T-helper 22 cell (primary cell): ENCODE measurements at places on chromosomes 7 and 10.

DNA sequence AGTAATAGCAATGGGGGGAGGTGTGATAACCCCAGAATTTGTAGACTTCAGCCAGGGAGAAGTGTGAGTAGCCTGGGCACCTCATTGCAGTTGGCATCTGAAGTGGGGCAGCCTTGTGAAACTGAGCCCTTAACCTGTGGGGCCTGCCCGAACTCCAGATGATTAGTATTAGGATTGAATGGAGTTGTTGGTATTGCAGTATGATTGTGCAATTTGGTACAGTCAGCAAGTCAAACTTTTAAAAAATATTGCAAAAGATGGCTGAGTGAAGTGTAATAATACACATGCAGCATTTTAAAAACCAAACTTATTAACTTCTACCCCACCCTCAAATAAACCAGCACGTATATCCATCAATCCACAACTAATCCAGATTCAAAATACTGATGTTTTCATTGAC lies 9.3 kb downstream of the RBM33 start:
- no peak for DNase-seq

DNA sequence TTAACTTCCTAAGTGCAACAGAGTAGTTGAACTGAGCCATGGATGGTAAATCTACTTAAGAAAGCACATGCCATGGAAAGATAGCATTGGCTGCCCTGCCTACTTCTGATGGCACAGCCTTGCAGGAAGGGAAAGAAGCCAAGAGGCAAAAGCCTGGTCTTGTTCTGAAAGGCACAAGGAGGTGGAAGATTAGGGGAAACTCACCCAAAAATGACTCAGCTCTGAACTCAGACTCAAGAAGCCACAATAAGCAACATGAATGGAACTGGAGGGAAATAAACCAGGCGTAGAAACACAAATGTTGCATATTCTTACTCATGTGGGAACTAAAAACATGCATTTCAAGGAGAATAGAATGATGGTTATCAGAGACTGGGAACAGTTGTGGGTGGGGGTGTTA lies 20.8 kb upstream of the ALOX5 start:
- no peak for DNase-seq

DNA sequence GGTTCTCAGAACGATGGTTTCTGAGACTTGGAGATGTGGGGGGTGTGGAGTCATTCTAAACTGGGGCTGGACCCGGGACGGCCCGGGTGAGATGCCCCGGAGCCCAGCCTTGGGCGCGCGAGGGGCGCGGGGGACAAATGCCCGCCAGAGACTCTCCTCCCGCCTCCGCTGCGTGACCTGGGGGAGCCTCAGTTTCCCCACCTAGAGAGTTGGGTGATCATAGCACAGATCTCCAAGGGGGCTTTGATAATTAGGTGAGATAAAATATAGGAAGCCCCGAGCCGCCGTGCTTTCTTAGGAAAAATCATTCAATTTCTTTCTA lies 658 bp upstream of the FZD8 start:
- no peak for DNase-seq

GRCh38 chr7:29086545-29086944 lies 59.8 kb downstream of the CPVL start:
- DNase-seq = no peak

GRCh38 chr7:105766421-105767073 lies 109.9 kb downstream of the ATXN7L1 start:
- DNase-seq = no peak

- no peak for DNase-seq
These were observed 127.6 kb downstream of the OAT start for GRCh38 chr10:124291001-124291701.

DNA sequence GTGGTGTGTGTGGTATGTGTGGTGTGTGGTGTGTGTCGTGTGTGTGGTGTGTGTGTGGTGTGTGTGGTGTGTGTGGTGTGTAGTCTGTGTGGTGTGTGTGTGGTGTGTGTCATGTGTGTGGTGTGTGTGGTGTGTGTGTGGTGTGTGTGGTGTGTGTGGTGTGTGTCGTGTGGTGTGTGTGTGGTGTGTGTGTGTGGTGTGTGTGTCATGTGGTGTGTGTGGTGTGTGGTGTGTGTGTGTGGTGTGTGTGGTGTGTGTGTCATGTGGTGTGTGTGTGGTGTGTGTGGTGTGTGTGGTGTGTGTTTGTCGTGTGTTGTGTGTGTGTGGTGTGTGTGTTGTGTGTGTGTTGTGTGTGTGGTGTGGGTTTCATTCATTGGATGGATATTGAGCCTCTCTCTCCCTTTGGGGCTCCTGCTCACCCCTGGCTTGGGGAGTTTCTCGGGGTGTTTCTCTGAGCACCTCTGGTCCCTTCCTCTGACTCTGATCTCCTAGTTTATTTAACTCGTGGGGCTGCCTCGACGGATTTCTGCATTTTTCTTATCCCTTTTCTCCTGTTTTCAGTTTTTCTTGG lies 145.8 kb downstream of the DNAJB6 start:
- DNase-seq = no peak

DNA sequence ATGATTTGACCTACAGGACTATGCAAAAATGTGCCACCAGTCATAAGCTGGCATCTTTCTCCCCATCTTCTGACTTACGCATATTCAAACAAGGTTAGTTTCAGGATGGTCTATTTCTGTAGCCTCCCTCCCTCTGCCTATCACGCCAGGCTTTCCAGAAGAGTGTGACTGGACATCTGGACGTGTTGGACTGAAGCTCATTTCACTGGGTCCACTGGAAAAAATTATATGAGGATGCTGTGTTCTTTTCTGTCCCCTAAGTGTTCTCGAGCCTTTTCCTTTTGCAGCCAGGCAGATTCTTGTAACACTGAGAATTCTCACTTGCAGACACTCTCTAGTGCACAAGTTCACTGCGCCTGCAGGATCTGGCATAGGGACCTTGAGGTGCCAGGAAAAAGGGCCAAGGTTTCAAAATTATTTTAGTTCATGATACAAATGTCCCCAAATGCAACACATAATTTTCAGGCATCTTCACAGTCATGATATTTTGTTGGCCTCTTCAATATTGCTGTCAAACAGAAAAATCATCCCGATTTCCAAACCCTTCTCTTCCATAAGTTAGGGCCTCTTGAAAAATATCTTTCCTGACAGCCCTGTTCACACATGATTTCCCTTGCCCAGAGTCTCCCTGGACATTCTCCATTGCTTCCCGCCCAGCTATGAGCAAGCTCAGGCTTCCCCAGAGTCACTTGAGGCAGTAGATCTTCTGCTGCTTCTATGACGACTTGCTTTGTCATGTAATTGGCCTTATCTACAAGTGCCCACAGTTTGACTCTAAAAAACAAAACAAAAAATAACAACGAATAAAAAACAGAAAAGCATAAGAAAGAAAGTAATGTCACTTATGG lies 170.4 kb downstream of the BMPER start:
- DNase-seq = no peak

DNA sequence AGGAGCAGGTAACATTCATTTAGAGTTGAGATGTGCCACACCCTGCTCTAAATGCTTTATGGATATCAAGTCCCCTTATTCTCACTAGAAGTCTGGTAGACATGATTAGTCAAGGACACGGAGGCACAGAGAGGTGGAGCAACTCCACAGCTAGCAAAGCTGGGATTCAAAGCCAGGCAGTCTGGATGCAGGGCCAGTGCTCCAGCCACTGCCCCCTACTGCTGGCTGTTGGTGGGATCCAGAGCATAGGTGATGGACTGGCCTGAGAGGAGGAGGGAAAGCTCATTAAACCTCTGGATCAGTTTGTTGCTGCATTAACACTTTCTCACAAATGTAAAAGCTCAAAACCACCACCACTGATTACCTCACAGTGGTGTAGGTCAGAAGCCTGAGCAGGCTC lies 22.6 kb upstream of the KBTBD2 start:
- DNase-seq = no peak

DNA sequence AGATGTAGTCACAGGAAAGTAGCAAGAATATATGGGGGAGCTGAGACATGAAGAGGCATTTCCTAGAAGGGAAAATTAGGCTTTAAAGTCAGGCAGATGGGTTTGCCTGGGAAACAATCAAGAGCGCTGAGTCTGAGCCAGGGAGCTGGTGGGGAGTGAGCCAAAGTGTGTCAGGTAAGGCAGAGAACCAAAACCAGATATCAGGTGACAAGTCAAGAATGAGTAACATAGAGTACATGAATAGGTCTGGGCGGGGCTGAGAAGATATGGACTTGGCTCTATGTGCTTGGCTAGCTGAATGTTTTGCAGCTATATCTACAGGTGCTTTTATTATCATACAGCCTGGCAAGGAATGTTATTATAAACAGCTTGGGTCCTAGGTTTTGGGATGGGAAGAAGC lies 49.3 kb downstream of the GPR141 start:
- DNase-seq = no peak

DNA sequence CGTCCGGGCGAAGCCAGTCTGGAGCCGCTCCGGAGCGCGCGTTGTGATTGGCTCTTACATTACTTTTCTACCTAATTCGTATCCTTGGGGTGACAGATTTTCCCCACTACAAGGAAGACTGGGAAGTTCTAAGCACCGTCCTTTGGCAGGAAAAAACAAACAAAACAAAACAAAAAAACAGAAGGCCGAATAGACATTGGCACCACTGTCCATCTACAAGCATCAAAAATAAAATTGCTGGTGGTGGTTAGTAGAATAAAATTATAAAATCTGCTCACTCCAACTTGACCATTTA lies 651 bp upstream of the SKAP2 start:
- DNase-seq = no peak

- no peak for DNase-seq
These were observed 46.1 kb upstream of the NCAPG2 start for GRCh38 chr7:158750702-158751101.

DNA sequence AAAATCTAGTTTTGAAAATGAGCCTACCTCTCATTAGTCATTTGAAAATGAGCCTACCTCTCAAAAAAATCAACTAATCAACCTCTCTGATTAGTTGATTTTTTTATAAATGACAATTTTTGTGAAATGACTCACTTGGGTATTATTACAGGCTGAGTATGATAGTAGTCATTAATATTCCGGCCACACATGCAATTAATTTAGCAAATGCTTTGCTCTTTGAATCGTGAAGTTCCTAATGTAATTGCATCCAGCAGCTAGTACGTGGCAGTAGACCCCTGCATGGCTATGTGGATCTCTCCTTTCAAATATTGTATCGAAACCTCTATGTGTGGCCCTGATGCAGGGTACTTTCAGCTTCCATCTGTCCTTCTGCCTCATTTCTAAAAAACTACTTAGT lies 245.9 kb upstream of the PHYHIPL start:
- no peak for DNase-seq

DNA sequence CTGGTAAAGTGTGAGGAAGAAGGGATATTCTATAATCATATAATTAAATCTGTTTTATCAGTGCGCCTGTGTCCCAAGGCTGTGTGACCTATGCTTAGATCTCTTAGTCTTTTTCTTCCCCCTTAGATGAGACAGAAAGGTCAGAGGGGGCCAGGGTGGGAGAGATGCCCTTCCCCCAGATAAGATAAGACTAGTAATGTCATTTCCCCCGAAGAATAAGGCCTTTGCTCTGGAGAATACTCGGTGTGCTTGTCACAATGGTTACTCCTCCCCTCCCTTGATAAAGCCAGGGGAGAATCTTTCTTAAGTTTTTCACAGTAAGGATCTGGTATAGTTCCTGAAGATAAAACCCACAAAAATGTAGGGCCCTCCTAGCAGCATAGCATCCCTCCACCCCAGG lies 1041.8 kb downstream of the SORCS3 start:
- DNase-seq = no peak

GRCh38 chr10:22713853-22714478 lies 412 bp downstream of the PIP4K2A start:
- DNase-seq = peak; percentile 6

GRCh38 chr10:62278441-62278910 lies 9.8 kb upstream of the RTKN2 start:
- DNase-seq = no peak

- DNase-seq = no peak
These were observed 22.6 kb downstream of the CUTC start for GRCh38 chr10:99754670-99755069.

- no peak for DNase-seq
These were observed 530.6 kb downstream of the TFEC start for GRCh38 chr7:115499956-115500355.

DNA sequence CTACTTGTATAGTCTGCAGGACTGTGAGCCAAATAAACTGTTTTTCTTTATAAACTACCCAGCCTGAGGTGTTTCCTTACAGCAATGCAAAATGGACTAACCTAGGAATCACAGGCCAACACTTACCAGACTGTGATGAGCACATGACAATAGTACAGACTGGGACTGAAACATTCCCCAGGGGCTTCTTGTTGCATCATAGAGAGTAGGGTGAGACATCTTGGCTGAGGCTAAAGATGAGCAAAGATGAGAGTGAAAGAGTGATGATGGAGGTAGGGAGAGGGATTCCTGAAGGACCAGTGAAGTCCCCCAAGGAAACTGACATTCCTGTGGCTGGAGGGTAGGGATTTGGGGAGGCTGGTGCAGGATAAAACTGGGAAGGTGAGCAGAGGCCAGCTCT lies 194.4 kb downstream of the TPST1 start:
- DNase-seq = no peak

- DNase-seq = no peak
These were observed 7.8 kb downstream of the MAD1L1 start for GRCh38 chr7:2224934-2225333.
